ENCODE measurements at places on chromosomes 6 and 20. TPM values are rescaled to one million over a fixed set of nuclear protein-coding genes. Genes with fewer than 3 reads are reported as not detected.

TTK gene
- total RNA-seq: 3.3 TPM

ANGPT4 gene
- total RNA-seq: 0.12 TPM

SMOC2 gene
- total RNA-seq: 0.93 TPM

DNA sequence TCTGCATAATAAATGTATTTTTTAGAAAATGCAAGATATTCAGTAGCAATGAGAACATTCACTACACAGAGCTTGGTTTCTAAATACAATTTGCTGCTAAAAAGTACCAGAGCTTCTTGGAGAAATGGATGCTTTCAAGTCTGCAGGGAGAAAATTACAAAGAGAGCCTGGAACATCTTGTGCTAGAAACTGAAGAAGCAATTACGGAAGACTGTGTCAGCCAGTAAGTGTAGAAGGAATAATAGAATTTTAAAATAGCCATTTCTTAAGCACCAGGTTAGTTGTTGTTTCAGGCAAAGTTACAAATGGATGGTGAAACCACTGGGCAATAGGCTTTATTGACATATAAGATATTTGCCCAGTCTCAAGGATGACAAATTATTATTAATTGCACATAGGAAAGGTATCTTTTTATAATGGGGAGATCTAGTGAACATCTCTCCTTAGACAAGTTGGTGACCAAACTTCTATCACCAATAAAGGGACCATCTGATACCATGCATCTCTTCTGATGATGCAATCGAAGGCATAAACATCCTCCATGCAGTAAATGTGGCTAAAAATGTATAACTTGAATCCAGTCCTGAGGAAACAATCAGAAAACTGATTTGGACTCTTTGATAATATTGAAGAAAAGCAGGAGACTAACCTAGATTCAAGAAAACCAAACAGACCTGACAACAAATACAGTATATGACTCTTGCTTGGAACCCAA lies 81.7 kb downstream of the ARHGAP18 start:
- DNase-seq: no peak

- no peak for DNase-seq
Observed at GRCh38 chr6:47303861-47304260, 5.8 kb downstream of the TNFRSF21 start.
